ENCODE measurements at places on chromosomes 16 and 17.

DNA sequence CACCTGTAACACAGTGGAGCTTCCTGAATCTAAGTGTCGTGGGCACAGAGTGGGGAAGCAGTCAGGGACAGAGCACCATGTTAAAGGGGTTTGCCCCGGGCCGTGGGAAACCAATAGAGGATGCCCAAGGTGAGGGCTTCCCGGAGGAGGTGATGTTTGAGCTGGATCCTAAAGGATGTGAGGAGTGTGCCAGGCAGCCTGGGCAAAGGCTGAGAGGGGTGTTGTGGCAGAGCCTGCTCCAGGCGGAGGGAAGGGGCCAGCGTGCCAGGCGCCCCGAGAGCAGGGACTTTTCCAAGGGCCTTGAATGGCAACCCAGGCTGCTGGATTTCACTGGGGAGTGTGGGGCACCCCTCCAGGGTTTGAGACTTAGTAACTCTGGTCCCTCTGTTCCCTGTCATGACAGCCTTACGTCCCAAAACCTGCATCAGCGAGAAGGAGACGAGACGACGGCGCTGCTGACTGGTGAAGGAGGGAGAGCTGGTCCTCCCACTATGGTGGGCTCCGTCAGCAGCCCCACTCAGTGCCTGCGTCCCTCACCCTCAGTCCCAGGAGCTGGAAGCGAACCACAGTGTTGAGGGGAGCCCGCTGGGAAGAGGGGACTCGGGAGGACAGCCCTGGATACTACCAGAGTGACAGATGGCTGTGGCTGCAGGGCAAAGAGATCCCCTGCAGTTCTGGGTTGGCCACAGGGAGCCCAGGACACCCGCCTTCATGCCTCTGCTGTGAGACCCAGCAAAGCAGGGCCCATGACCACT lies 228.4 kb downstream of the KATNIP start:
- no peaks in the 10 kb centered on the region for H3K27me3 ChIP-seq
- DNase-seq, result no peak
- H3K4me3 ChIP-seq, result no peak overlapping the region
- H3K36me3 ChIP-seq, result no peaks in the 10 kb centered on the region
- no peaks in the 10 kb centered on the region for H3K4me1 ChIP-seq
- H3K27ac ChIP-seq, result no peak overlapping the region

DNA sequence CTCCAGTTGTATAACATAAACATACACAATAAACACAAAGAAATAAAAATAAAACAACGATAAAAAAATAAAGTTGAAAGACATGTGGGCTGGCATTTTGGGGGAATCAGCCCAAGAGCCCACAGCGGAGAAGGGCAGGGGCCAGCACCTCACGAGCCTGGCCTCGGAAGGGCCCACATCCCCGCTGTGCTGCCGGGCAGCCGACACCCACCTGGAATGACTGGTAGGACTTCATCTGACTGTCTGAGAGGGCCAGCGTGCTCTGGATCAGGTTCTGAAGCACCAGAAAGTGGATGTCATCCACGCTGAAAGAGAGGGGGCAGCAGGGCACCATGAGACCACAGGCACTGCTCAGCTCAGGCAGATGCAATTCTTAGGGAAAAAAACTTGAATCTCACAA lies 73.5 kb downstream of the GTF3C1 start:
- H3K4me1 ChIP-seq, result no peaks in the 10 kb centered on the region
- no peak overlapping the region for H3K27ac ChIP-seq
- peaks cover 21% of the 10 kb centered on the region for H3K36me3 ChIP-seq
- no peaks in the 10 kb centered on the region for H3K27me3 ChIP-seq
- DNase-seq, result no peak
- no peak overlapping the region for H3K4me3 ChIP-seq

GRCh38 chr16:29993191-29993902 lies 2.1 kb downstream of the HIRIP3 start:
- H3K4me1 ChIP-seq, result peaks cover 7% of the 10 kb centered on the region
- no peak for DNase-seq
- H3K4me3 ChIP-seq, result no peak overlapping the region
- H3K27me3 ChIP-seq, result no peaks in the 10 kb centered on the region
- H3K27ac ChIP-seq, result no peak overlapping the region

DNA sequence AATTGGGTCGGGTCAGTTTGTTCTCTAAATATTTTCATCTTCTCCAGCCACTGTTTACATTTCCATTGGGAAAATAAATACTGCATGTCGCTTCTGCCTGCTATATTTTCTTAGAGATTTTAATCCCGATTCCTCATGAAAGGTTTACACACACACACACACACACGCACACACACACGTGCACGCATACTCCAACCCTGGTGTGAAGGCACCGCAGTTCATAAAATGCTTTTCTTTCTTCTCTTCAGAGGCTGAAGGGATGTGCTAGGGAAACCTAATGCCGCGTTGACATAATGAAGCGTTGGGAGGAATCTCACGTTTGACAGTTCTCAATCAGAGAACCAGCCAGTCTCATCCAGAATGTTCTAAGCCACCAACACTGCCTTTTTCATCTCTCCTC lies 222.9 kb upstream of the IRX3 start:
- no peak overlapping the region for H3K27ac ChIP-seq
- no peaks in the 10 kb centered on the region for H3K27me3 ChIP-seq
- no peaks in the 10 kb centered on the region for H3K36me3 ChIP-seq
- no peak overlapping the region for H3K4me3 ChIP-seq
- H3K4me1 ChIP-seq, result no peaks in the 10 kb centered on the region

- peaks cover 34% of the 10 kb centered on the region for H3K4me1 ChIP-seq
- no peaks in the 10 kb centered on the region for H3K36me3 ChIP-seq
- peak overlapping the region; percentile 59 for H3K27ac ChIP-seq
- no peak overlapping the region for H3K4me3 ChIP-seq
Measured at GRCh38 chr17:9148905-9149525, 127.7 kb downstream of the NTN1 start.

- no peak overlapping the region for H3K27ac ChIP-seq
- H3K4me1 ChIP-seq, result peaks cover 40% of the 10 kb centered on the region
Measured at GRCh38 chr16:89484923-89485679, 5.3 kb downstream of the ANKRD11 start.

DNA sequence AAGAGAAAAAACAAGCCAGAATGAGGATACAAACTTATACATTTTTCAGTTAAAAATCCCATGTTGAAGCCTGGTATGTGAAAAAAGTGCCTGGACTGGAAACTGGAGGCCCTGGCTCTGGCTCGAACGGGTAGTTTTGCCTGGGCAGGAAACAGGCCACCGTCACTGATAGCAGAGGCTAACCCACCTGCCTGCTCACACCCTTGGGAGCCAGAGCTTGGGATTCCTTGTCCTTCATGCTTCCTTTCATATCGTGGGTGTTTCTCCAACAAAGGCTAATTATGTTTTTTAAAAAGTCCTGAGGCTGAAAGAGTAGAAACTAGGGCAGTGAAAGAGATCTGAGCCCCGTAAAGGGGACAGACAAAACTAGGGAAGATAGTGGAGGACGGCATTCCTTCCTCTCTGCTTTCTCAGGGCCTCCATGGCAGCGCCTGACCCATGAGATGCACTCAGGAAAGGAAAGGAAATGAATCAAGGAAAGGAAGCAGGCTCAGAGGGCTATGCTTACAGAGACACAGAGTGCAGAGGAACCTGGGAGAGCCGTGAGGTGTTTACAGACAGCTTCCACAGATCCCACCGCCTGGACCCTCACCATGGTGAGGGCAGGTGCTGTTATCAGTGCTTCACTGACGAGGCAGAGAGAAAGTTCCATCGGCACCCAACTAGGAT lies 138.1 kb downstream of the PARN start:
- no peak overlapping the region for H3K4me3 ChIP-seq
- H3K4me1 ChIP-seq, result no peaks in the 10 kb centered on the region
- H3K27me3 ChIP-seq, result no peaks in the 10 kb centered on the region
- H3K36me3 ChIP-seq, result no peaks in the 10 kb centered on the region
- DNase-seq, result no peak

DNA sequence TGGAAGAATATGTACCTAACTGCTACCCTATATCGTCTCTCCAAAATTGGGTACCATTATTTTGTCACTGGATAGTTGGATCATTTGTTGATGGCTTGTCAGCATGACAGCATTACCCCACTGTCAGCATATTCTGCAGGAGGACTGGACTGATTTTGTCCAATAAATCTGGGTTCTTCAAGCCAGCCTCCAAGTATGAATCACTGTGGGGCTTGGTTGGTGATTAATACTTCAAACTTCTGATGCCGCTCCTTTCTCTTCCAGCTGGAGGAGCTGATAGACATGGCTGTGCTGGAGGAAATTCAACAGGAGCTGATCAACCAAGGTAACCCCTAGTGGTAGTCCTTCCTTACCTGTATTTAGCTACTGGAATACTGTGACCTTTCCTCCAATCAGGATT lies 2.5 kb downstream of the RPAIN start:
- H3K27ac ChIP-seq, result no peak overlapping the region
- no peak for DNase-seq
- H3K4me1 ChIP-seq, result peaks cover 2% of the 10 kb centered on the region
- H3K27me3 ChIP-seq, result no peaks in the 10 kb centered on the region
- peaks cover 43% of the 10 kb centered on the region for H3K36me3 ChIP-seq
- H3K4me3 ChIP-seq, result no peak overlapping the region

DNA sequence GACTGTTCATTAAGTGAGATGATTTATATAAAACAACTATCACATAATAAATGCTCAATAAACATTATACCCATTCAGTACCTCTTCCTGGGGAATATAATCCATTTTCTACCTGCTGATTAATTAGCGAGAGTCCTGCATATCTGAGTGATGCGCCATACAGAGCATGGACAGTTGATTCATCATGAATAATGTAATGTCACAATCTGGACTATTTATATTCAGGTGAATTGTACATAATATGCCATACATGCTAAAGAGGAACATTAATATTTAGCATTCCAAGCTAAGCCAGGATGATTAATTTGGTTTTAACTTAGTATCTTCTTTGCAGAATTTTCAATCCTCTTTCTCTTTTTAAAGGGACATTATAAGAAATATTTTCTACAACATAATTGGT lies 362.0 kb upstream of the XYLT1 start:
- H3K27me3 ChIP-seq, result no peaks in the 10 kb centered on the region
- no peak overlapping the region for H3K4me3 ChIP-seq

DNA sequence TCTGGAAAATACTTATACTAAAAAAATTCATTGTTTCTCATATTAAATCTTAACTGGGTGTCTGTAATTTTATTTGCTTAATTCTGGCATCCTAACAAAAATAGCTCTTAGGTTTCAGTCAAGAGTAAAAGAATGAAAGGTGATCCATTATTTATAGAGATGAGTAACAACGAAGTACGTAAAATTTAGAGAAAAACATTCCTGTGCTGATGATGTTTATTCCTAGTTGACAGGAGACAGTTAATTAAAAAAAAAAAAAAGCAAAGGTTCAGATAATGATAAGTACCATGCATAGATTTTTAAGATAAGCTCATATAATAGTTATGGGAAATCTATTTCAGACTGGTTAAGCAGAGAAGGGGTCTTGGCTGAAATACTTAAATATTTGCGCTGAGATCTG lies 50.8 kb downstream of the ABCA9 start:
- H3K27me3 ChIP-seq, result no peaks in the 10 kb centered on the region
- no peaks in the 10 kb centered on the region for H3K36me3 ChIP-seq
- H3K4me3 ChIP-seq, result no peak overlapping the region

- no peak overlapping the region for H3K27ac ChIP-seq
- no peak overlapping the region for H3K4me3 ChIP-seq
- H3K27me3 ChIP-seq, result no peaks in the 10 kb centered on the region
- no peaks in the 10 kb centered on the region for H3K36me3 ChIP-seq
- no peak for DNase-seq
Measured at GRCh38 chr17:33097411-33097810, 105.8 kb downstream of the SPACA3 start.

DNA sequence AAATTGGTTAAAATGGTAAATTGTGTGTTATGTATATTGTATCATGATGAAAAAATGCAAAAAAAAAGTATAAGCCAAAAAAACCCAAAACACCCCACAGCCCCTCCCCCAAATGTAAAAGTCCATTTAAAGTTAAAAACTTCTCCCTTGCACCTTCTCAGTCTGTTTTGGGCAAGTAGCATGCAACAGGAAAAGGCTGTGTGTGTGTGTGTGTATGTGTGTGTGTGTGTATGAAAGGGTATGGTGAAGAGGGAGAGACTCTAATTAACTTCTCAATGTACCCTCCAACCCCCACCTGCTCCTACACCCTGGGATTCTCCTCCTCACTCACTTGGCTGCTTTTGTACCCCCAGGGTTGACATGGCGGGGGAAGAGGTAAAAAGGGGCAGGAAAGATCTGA lies 9.2 kb upstream of the GGT6 start:
- no peak overlapping the region for H3K27ac ChIP-seq
- no peaks in the 10 kb centered on the region for H3K4me1 ChIP-seq
- no peaks in the 10 kb centered on the region for H3K36me3 ChIP-seq
- H3K4me3 ChIP-seq, result no peak overlapping the region
- no peak for DNase-seq
- no peaks in the 10 kb centered on the region for H3K27me3 ChIP-seq

DNA sequence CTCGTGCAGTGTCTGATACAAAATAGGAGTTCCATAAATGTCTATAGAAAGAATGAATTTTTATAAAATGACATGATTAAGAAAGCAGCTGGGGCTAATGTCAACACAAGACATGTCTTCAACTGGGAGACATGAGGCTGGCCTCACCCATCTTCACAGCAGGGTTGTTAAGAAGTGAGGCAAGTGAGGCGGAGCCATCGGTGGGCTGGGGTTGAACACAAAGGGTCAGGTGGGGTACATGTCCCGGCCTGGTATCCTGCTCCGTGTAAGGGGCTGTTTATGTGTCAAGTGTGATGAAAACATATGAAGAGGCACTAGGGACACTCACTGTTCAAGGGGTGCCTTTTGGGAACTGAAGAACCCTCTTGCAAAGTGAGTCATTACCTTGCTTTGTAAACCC lies 22.1 kb downstream of the CDK5R1 start:
- peaks cover 17% of the 10 kb centered on the region for H3K36me3 ChIP-seq
- H3K4me3 ChIP-seq, result no peak overlapping the region
- H3K27ac ChIP-seq, result no peak overlapping the region
- H3K27me3 ChIP-seq, result no peaks in the 10 kb centered on the region
- no peaks in the 10 kb centered on the region for H3K4me1 ChIP-seq
- DNase-seq, result no peak

- H3K4me1 ChIP-seq, result no peaks in the 10 kb centered on the region
- peaks cover 4% of the 10 kb centered on the region for H3K36me3 ChIP-seq
- no peak for DNase-seq
- no peak overlapping the region for H3K27ac ChIP-seq
- no peak overlapping the region for H3K4me3 ChIP-seq
Measured at GRCh38 chr16:411576-412265, 10.0 kb downstream of the DECR2 start.

- peaks cover 9% of the 10 kb centered on the region for H3K36me3 ChIP-seq
- H3K4me3 ChIP-seq, result peak overlapping the region; percentile 16
Measured at GRCh38 chr17:74210191-74211140, 2.9 kb upstream of the TTYH2 start.

GRCh38 chr16:24624102-24624501 lies 84.7 kb downstream of the RBBP6 start:
- no peak for DNase-seq
- H3K27me3 ChIP-seq, result no peaks in the 10 kb centered on the region
- H3K4me1 ChIP-seq, result no peaks in the 10 kb centered on the region

DNA sequence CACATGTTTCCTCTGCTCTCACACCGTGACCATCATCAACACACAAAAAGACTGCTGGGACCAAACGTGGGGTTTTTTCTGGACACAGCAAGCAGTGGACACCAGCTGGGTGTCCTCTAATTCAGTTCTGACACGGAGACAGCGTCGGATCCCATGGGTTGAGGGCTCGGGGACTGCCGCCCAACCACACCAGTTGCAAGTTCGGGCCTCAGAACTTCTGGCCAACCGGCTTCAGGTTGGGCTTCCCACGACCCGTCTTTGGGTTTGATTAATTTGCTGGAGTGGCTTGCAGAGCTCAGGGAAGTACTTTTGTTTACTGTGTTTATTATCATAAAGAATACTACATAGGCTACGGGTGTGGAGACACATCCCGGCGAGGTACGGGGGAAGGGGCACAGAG lies 97.8 kb downstream of the BANP start:
- no peak overlapping the region for H3K27ac ChIP-seq
- no peaks in the 10 kb centered on the region for H3K27me3 ChIP-seq
- peaks cover 46% of the 10 kb centered on the region for H3K36me3 ChIP-seq
